ENCODE measurements at places on chromosomes 7 and 10. TPM values are rescaled to one million over a fixed set of nuclear protein-coding genes. Genes with fewer than 3 reads are reported as not detected.

The PRLHR gene
- total RNA-seq, result not detected

The GPR26 gene
- total RNA-seq, result not detected

The DPP6 gene
- 0.35 TPM for total RNA-seq

The UNCX gene
- total RNA-seq, result not detected

The APBB1IP gene
- 0.51 TPM for total RNA-seq

The NUP42 gene
- 29.2 TPM for total RNA-seq

The TBX20 gene
- 39.8 TPM for total RNA-seq

The TFEC gene
- total RNA-seq, result not detected

The CYP3A7 gene
- not detected for total RNA-seq

The TUBAL3 gene
- not detected for total RNA-seq

The DTX2 gene
- total RNA-seq, result 17.7 TPM

The ASB4 gene
- not detected for total RNA-seq

Measured in pericardium fibroblast (primary cell).